Motor neuron (in vitro differentiated cells): ENCODE measurements at places on chromosomes 5 and 9. TPM values are rescaled to one million over a fixed set of nuclear protein-coding genes. Genes with fewer than 3 reads are reported as not detected.

The PCDHB15 gene
- 3.7 and 4.5 TPM in 2 replicates for total RNA-seq

The PCDHA11 gene
- total RNA-seq: 2.8 and 3.5 TPM in 2 replicates

The CKMT2 gene
- 6.9 and 7.7 TPM in 2 replicates for total RNA-seq

The SLC34A3 gene
- 0.39 TPM in 1 of 2 replicates, not detected in the other for total RNA-seq
